ENCODE measurements at places on chromosomes 12 and 14. TPM values are rescaled to one million over a fixed set of nuclear protein-coding genes. Genes with fewer than 3 reads are reported as not detected.

The SLC25A47 gene
- 0.33 TPM for total RNA-seq

The SDR9C7 gene
- not detected for total RNA-seq

The KRT3 gene
- not detected for total RNA-seq

The NOS1 gene
- not detected for total RNA-seq

The PMCH gene
- 0.76 TPM for total RNA-seq

The PRB2 gene
- total RNA-seq = not detected

The ALKBH2 gene
- total RNA-seq = 9.7 TPM

The GLT8D2 gene
- total RNA-seq = 0.76 TPM

The FERMT2 gene
- 99.6 TPM for total RNA-seq

The CELA1 gene
- not detected for total RNA-seq

The GXYLT1 gene
- 18.3 TPM for total RNA-seq

The HPD gene
- total RNA-seq = not detected

The RASSF9 gene
- 4.3 TPM for total RNA-seq

The C1QL4 gene
- not detected for total RNA-seq

The AKAP6 gene
- 0.98 TPM for total RNA-seq

The IGF1 gene
- total RNA-seq = 1.4 TPM
